ENCODE measurements at places on chromosomes 2 and 18.

DNA sequence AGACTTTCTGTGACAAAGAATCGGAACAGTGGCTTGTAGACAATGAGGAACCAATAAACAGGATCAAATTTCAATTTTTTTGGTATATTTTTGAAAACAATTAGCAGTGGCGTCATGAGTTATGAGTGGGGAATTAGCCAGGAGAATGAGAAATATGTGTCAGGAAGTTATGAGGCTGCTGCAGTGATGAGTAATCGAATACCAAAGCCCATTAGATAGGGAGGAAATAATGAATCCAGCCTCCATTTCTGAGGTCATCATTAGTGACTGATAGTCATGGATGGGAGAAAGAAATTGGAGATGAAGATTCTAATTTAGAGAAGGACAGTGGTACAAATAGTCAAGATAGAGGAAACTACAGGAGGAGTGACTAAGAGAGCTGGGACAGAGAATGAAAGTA lies 673.1 kb upstream of the VRK2 start:
- peak; percentile 65 for DNase-seq

GRCh38 chr2:208222351-208222750 lies 32.5 kb downstream of the IDH1 start:
- DNase-seq = no peak

DNA sequence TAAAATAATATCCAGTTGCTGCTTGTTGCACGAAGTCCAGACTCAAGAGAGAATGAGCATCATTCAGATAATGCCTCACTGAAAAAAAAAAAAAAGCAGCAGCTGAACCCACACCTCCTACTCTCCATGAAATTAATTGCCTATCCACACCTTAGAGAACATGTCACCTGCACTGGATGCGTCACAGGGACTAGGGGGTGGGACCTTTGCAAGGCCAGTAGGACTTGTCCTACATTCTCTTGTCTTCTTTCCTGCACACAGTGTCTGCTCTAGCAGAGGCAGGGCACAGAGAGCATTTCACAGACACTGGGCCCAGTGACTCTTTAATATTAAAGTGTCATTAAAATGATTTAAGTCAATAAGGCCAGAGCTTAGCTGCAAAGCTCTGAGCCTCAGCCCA lies at the start of gene ABCA12:
ABCA12 (minus strand) TSS at position 148 of the 400 bp plus-strand sequence. CDS start 418 bp downstream, outside the sequence.
- no peak for DNase-seq

DNA sequence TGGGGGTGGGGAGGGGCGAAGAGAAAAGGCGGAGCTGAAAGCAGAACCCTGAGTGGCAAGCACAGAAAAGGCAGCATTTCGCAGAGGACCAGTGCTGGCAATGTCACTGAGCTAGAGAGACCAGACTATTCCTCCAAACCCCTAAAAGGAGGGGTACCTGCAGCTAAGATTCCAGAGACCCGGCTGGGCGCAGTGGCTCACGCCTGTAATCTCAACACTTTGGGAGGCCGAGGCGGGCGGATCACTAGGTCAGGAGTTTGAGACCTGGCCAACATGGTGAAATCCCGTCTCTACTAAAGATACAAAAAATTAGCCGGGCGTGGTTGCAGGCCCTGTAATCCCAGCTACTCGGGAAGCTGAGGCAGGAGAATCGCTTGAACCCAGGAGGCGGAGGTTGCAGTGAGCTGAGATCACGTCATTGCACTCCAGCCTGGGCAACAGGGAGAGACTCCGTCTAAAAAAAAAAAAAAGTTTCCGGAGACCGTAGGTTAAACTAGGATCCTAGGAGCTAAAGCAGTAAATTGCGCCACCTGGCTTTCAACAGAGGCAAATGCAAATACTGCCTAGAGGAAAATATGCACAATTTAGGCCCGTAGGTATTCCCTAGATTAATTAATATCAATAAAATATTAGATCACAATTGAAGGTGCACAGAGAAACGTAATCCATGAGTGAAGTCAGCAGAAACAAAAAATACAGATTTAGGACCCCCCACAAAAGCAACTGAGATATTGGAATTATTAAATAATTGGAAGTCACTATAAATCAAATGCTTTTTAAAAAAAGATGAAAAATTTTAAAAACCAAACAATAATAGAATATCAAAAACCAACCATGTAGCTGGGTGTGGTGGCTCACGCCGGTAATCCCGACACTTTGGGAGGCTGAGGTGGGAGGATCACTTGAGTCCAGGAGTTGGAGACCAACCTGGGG lies 4.9 kb downstream of the UCN start:
- DNase-seq = peak; percentile 75

DNA sequence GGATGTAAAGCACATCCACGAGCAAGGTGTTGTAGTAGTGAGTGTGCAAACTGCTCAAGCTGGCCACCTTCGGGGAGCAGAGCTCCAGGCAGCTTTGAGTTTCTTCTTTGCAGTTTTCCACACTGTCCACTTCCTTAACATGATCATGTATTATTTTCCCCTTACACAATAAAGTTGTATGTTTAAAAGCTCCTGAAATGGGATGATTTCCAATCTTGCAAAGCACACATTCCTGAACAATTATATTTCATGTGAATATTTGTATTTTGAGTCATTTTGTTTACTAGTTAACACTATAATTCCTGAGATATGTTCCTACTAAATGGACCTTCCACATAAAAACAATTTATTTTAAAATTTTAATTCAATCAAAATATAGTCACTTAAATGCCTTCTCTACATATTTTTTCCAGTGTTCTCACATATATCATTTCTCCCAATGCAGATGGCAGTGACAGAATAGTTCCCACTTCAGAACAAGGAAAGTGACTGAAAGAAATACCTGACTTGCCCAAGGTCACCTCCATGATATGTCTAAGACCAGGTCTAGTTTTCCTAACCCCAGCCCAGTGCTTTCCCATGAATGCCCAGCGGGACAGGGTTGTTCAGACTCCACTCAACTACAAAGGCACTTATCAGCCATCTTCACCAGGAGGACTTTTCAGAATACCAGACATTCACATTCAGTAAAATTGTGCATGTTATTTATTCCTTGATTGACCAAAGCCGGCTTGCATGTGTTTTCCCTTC lies 5.5 kb downstream of the CYB5A start:
- DNase-seq = no peak

- no peak for DNase-seq
Measured at GRCh38 chr2:216920143-216920876, 60.4 kb upstream of the TNP1 start.

- DNase-seq = peak; percentile 27
Measured at GRCh38 chr2:198657512-198658121, 800.1 kb downstream of the SATB2 start.

GRCh38 chr18:79897940-79898625 lies 53.4 kb downstream of the SLC66A2 start:
- DNase-seq = no peak

DNA sequence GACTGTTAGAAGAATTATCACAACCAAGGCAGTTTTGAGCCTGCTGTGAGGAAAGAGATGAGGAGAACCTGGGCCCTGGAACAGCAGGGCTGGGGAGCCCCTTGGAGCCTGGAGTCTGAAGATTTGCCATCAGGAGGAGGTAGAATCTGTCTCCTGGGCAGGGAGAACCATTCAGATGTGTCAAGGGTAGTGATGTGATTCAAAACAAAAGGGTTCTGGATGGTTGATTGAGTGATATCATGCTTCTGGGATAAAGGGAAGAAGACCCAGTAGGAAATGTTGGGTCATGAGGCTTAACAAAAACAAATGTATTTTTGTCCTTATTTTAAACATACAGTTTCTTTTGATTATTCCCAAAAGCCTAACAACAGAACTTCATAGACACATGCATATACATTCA lies 28.6 kb downstream of the RNF144A start:
- DNase-seq = no peak

DNA sequence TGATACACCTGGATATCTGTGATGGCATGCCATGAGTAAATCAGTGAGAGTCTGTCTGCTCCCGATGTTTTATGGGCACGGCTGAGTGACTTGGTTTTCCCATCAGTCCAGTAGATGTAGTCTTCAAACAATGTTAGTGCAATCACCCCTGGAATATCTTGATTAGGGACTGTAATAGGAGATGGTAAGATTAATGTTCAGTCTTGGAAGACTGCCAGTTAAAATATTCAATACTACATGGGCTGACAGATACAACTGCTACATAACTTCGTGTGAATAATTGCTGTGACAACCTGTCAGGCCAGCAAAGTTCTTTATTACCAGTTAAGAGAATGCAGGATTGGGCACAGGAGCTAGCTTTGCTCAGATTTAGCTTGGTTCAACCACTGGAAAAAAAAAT lies 1673.3 kb downstream of the LRP1B start:
- DNase-seq = no peak

DNA sequence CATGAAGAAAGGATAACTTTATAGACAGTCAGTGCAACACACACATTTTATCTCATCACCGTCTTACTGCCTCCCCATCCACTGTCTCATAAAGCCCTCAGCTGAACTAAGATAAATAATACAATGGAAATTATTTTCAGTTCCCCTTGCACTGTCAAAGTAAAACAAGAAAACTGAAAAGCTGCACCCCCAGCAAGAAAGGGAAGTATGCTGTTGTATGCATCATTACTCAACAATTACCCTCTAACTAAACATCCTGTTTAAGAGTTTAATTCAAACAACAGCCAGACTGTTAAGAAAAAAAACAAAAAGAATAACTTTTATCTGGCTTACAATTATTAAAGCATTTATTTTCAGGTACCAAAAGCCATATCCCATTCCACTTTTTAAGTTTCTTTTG lies 25.0 kb downstream of the MPPE1 start:
- DNase-seq = no peak

GRCh38 chr2:105325389-105325963 lies 4.1 kb downstream of the TGFBRAP1 start:
- DNase-seq = no peak

- no peak for DNase-seq
Measured at GRCh38 chr18:37567061-37567993, 1.7 kb upstream of the CELF4 start.

DNA sequence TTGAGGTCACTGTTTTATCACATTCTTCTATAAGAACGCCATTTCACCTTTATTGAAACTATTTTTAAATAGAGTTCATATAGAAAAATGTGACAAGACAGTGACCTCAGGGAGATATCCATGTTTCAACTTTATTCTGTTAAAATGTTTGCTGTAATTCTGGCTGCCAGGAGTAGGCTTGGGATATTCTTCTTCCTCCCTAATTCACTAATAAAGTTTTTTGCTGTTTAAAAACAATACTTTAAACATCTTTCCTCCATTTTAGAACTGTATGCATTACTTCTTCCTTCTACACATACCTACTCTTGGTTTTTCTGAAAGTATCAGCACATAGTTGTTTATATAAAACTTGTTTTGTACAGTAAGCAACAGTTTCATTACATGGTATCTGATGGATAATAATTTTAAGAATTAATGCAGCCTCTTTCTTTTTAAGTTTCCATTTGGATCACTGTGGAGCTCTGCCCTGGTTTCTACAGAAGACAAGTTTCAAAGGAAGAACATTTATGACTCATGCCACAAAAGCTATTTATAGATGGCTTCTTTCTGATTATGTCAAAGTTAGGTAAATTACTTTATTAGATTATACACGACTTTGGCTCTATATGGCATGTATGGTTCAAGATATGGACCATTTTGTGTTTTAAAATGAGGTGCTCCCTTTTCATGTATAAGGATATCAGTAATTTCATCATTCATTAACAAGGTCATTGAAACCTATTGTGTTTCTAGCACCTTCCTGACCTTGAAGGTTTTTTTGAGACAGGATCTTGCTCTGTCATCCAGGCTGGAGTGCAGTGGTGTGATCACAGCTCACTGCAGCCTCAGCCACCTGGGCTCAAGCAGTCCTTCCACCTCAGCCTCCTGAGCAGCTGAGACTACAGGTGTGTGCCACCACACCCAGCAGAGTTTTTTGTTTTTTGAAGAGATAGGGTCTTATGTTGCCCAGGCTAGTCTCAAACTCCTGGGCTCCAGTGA lies 7.2 kb downstream of the CPSF3 start:
- DNase-seq = no peak

DNA sequence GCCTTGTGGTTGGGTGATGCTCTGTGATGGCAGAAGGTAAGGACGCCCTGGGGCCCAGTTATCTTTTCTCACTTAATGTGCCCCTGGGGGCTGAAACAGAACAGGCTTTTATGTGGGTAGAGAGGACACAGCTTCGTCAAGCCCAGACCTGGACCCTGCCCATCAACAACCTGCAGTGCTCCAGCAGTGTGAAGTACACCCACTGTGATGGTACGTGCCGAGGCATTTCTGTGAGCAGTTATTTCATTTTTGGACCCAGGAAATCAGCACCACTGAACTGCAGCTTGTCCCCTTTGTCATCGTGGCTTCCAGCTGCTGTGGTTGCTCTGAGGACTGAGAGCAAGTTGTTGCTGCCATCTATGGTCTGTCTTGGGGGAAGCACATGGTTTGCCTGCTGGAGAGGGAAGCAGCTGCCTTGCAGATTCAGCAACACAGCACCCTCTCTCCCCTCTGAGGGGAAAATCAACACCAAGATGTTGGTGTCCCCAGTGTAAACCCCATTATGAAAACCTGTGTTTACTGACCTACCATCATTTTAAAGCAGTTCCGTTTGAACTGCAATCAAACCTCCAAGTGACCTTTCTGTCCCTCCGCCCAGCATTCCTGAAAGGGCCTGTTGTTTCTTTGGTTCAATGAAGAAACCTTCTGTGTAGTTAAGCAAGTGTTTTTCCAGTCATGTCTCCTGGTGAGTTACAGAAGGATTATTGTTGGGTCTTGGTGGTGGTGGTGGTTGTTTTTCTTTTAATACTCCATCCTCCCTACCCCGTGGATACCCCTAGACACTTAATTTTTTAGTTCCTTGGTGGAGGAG lies 158.2 kb downstream of the MGAT5 start:
- peak; percentile 42 for DNase-seq

DNA sequence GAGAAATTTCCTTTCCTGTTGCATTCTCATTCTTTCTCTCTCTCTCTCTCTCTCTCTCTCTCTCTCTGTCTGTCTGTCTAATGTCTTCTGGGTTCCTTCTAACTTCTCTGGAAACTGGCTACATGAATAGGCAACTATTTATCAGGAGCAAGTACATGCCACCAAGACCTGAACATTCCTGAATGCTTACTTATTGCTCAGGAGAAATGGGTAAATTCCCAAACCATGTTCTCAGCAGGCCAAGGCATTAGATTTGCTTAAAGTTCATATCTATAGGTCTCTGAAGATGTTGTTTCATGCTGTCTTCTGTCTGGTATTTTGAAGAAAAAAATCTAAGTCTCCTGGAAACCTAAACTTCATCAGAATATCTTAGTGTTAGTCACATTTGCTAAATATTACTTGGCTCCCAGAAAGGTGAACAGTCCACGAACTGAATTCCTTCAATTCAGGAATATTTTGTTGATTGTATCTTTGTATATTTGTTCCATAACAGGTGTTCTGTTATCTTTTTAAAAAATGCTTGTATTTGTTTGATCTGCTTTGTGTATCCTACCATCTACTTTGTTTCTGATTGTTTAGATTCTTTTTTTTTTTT lies 77.2 kb upstream of the FIGN start:
- DNase-seq = no peak

- no peak for DNase-seq
Measured at GRCh38 chr2:174781996-174782395, 17.7 kb upstream of the CHRNA1 start.

DNA sequence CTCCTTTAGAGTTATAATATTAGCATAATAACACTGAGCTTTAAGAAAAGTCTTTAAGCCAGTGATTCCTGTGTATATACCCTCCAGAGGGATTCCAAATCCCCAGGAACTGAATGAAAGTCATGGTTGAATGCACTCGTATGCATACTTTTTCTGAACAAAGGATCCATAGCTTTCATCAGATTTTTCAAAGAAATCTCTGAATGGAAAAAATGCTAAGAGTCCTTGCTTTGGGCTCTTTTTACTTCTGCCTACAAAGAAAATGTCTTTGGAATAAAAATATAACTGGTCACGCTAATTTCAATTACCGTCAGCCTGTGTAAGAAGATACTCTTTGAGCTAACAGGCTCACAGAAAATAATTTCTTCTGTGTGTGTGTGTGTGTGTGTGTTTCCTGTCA lies 939.5 kb downstream of the ERBB4 start:
- DNase-seq = no peak

GRCh38 chr18:73896685-73897084 lies 250.9 kb downstream of the FBXO15 start:
- no peak for DNase-seq
